Mucosa of gallbladder (tissue), 1 donor: ENCODE measurements at places on chromosomes 7 and 10. TPM values are rescaled to one million over a fixed set of nuclear protein-coding genes. Genes with fewer than 3 reads are reported as not detected.
A peak's percentile ranks its signal among the peaks of the same experiment; 100 is the strongest.

DNA sequence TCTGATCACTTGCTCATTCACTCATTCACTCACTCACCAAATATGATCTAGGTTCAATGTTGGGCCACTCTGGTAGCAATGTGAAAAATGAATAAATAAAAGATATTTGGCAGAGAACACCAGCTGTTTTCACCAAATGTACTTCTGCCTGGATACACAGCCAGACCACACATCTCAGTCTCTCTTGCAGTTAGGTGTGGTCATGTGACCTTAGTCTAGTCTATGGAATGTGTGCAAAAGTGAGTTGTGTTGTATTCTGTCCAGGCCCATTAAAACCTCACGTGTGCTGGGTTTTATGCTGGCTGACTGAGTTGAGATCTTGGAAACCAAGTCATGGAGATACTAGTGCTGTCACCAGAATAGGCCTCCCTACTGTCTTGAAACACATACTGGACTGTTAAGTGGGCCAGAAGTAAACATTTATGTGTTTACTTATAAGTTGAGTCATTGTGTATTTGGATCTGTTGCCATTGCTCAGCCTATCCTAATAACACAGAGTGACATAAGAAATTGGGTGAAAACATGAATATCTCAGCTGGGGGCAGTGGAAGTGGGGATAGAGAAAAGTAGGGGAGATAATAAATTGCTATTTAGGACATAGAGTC, 145.5 kb downstream of the PTEN start:
- DNase-seq = no peak

DNA sequence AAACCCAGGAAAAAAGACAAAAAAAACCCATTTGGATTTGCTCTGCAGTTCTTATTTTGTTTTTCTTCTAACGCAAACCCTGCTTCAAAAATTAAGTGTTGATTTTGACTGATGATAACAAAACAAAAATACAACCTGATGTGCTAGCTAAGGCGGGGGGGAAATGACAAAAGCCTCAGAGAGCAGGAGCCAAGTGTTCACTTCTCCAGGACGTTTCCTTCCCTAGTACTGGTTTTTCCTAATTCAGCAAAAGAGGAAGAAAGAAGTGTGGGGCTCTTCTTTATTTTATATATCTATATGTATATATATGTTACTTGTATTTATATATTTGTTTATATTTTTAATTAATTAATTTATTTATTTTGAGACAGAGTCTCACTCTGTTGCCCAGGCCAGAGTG, 28.0 kb downstream of the SNX10 start:
- DNase-seq = no peak

GRCh38 chr10:67815571-67816059, 22.4 kb downstream of the DNAJC12 start:
- no peak for DNase-seq

DNA sequence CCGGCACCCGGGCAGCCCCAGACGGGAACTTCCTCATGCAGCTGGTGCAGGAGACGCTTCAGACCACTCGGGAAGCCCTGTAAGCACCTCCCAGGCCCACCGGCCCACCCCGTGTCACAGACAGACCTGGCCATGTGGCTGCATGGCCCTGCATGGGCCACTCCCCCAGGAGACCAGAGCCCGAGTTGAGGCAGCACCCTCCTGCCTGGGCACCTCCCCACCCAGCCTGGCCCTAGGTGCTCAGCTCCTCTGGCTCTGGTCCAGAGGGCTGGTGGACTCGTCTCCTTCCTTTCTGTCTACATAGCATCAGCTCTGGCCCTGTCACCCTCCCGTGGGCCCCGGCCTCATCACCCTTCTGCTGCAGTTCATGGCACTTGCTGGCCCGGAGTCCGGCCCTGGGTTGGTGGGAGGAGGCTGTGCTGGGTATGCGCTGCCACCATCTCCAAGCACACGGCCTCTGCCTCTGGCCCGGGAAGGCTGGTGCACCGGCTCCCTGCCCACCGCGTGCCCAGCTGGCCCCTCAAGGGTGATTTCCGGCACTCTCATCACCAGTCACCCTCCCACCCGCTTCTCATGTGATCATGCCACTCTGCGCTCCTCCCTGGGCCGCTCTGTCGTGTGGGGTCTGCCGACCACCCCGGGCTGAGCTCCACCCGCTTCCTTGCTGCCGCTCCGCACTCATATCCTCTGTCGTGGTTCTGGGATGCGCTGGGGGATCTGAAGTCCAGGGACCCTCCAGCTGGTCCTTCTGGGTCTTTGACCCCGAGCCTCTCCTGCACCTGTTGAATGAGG, 53.1 kb upstream of the DPYSL4 start:
- no peak for DNase-seq

DNA sequence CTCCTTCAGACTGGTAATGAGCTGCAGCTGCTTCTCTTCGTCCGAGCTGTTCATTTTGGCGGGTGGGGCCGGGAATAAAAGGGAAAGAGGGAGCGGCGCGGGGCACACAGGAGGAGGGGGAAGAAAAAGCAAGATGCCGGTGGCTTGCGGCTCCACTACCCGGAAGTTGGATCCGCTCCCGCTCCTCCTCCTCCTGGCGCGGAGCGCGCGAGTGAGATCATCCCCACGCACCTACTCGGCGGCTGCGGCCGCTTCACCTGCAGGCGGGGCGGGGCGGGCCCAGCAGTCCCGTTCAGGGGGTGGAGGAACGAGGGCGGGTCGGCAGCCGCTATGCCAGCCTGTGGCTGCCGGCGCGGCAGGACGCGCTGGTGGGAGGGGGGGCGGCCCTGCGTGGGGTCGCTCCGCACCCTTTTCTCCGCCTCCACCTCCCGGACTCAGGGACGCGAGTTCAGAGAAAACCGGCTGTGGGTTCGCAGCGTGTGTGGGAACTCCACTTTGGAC, at the start of gene SHTN1:
SHTN1 (minus strand) TSS at position 162 of the 501 bp plus-strand sequence; CDS start at position 54, 108 bp downstream.
- DNase-seq = peak; percentile 83

Gene ZNF727
- 4.0 TPM for total RNA-seq
